NCI-H460 (cell line): ENCODE measurements at places on chromosomes 12 and 14.

GRCh38 chr14:66135831-66136230 is 350.3 kb upstream of the CCDC196 start:
- DNase-seq = no peak

DNA sequence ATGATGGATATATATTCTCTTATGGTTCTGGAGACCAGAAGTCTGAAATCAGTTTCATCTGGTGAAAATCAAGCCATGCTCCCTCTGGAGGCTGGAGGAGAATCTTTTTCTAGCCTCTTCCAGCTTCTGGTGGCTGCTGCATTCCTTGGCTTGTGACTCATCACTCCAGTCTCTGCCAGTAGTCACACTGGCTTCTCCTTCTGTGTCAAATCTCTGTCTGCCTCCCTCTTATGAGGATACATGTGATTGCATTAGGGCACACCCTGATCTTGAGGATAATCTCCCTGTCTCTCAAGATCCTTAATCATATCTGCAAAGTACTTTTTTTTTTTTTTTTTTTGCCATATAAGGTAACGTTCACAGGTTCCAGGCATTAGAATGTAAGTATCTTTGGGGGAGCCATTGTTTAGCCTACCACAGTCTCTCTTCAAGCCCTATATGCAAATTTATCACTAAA is 17.7 kb downstream of the DNAL1 start:
- DNase-seq = peak; percentile 92

- no peak for DNase-seq
These were observed 45.7 kb upstream of the CPM start for GRCh38 chr12:68978678-68979077.

- no peak for DNase-seq
These were observed 37.8 kb downstream of the HCAR2 start for GRCh38 chr12:122665349-122665748.

DNA sequence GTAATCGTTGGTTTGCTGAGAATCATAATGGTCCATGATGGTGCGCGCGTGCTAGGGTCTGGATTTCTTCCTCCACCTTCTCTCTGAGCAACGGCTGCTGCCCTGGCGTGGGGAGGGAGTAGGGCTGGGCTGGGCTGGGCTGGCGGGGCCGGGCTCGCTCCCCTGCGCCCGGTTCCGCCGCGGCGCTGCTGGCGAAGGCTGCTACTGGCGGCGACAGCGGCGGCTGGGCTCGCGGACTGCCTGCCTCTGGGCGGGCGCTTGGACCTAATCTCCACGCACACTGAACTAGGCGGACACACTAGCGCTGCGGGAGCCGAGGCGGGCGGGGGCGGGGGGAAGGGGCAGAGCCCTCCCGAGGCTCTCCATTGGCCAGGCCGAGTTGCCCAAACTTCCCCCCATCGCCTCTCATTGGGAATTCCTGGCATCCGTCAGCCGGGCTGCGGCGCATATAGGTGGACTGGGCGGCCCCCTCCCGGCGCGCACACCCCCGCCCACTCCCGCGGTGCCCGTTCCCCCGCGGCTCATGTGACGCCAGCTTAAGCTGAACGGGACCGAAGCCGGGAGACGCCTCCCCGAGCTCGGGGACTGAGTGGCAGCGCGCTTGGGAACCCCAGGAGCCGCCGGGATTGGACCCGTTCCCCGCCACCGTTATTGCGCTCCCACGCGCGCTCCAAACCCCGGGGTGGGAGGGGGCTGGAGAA is at the start of gene ACTN1:
Gene ACTN1, minus strand, starts transcription at position 282 of the 701 bp plus-strand sequence. Its CDS starts 246 bp downstream, at position 36.
- peak; percentile 96 for DNase-seq

DNA sequence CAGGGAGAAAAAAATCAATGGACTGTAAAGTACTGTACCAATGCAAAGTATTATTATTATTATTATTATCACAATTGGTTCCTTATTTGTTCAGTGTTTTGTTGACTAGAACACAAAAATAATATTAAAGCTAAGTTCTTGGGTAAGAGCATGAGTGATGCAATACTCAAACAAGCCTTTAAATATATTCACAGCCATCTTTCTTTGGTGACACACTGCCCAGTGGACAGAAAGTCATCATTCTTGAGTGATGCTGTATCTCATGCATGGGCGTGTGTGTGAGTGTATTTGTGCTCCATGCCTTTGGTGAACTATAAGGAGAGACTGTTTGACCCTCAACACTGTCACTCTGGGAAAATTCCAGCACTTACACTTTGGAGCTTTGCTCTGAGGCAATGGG is 93.6 kb downstream of the KCNK10 start:
- no peak for DNase-seq

- no peak for DNase-seq
These were observed 54.9 kb upstream of the SCN8A start for GRCh38 chr12:51536159-51536558.

GRCh38 chr14:58362798-58363412 is 32.8 kb upstream of the TOMM20L start:
- peak; percentile 35 for DNase-seq

GRCh38 chr12:111409780-111410430 is 4.2 kb downstream of the SH2B3 start:
- DNase-seq = peak; percentile 91

DNA sequence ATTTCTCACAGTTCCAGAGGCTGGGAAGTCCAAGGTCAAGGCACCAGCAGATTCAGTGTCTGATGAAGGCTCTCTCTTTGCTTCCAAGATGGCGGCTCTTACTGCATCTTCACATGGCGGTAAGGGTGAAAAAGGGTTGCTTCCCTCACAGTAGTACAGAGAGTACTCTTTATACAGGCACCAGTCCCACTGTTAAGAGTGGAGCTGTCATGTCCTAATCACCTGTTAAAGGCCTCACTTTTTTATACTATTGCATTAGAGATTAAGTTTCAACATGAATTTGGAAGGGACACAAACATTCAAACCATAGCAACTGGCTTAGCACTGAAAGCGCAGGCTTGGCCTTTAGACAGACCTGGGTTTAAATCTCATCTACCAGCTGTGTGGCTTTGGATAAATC is 50.0 kb upstream of the TCL1A start:
- no peak for DNase-seq

DNA sequence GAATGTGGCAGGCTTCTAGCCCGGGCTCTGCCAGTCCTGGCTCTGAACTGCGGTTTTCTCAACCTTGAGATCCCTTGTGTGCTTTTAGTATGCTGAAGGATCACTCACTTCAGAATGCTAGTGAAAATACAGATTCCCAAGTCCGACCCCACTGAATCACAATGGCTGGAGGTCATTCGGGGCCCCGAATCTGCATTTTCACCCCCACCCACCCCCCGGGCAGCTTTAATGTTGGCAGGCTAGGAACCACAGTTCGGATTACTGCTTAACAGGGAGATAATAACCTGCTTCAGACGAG is 573 bp upstream of the SUSD6 start:
- no peak for DNase-seq

DNA sequence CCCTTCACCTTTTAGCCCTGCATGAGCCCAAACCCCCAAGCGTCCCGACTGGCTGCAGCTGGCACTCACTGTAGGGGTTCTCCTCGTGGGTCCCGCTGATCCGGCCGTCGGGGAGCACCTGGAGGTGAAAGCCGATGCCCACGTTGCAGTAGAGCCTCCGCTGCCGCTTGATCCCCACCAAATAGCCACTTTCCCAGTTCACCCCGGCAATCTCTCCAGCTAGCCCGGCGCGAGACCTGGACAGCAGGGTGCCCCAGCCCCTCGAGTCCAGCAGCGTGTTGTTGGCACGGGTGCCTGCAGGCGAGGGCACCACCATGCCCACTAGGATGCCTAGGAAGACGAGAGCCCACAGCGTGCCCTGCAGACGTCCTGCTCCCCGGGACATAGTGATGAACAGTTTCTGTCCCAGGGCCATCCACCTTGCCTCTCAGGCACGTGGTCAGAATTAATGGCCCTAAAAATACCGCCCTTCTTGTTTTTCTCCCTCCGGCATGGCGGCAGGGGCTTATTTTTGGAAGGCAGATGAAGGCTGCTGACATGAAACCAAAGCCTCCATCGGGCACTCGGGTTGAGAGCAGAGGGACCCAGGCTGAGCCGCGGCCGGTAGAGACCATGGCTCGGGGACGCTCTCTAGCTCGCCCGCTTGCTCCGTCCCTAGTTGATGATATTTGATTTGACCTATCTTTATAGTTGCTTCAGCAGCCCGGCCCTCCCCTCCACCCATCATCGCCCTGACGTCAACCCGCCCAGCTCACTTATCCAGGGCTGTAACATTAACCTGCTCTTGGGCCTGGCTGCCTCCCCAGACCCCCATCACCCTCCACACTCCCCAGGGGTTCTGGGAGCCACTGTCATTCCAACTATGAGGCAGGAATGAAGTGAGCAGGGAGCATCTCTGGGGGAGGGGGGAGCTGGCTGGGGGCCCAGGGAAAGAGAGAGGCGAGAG is at the start of gene FGF6:
Gene FGF6, minus strand, starts transcription at position 660 of the 946 bp plus-strand sequence. Its CDS starts 245 bp downstream, at position 415.
- no peak for DNase-seq

DNA sequence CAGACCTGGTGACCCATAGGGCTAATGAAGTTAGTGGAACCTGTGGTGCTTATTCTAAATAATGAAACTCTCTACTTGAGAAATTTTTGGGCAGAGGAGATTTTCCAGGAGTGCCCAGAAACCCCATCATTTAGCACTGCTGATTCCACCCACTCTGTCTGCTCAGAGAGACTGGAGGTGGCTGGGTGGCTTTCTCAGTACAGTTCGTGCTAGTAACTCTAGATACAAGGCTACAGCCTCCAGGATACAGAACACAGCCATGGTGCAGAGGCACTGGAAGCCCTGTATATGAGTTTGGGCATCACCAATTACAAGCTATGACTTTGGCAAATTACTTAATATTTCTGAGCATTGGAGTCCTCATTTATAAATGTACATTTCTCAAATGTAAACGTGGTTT is 32.4 kb downstream of the CCDC177 start:
- DNase-seq = no peak

DNA sequence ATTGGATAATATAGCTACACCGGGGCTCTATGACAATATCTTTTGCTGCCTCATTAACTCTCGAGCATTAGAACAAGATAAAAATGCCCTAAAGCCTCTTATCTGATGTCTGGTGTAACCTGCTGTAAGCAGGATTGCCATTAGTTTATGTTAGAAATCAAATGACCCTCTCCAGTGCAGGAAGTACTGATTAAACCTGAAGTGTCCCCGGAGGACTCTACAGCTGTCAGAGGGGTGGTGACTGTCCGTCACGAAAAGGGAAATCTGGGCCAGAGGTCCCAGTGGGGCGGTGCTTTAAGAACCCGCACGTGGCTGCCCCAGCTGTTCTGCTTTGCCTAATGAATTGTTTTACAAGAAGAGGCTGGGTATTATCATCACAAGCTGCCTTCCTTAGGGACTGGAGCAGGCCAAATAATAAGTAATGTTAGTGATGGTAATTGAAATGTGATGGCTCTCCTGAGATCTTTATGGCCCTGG is 55.7 kb downstream of the LIN52 start:
- DNase-seq = no peak

DNA sequence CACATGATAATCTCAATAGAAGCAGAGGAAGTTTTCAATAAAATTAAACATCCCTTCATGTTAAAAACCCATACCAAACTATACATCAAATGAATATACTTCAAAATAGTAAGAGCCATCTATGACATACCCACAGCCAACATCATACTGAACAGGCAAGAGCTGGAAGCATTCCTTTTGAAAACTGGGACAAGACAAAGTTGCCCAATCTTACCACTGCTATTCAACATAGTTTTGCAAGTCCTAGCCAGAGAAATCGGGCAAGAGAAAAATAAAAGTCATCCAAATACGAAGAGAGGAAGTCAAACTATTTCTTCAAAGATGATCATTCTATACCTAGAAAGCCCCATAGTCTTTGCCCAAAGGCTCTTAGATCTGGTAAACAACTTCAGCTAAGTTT is 454.7 kb upstream of the PRICKLE1 start:
- DNase-seq = no peak

DNA sequence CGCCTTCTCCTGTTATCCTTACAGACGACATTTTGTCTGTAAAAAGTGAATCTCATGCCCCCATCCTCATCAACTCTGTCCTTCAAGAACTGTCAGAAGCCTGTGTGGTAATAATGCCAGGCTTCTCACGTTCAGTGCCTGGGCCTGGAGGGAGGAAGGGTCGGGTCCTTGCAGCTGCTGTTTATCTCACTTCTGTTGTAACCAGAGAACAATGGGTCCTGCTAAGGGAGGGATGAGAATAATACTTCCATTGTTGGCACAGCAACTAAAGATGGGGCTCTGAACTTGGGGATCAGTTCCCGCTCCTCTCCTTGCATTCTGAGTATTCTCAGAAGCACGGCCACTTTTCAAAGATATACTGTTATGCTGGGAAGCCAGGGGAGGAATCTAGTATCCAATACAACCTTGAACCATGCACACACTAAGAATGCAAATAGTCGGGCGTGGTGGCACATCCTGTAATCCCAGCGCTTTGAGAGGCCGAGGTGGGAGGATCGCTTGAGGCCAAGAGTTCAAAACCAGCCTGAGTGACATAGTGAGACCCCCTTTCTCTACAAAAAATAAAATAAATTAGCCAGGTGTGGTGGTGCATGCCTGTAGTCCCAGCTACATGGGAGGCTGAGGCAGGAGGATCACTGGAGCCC is 38.8 kb upstream of the NINJ2 start:
- DNase-seq = no peak

DNA sequence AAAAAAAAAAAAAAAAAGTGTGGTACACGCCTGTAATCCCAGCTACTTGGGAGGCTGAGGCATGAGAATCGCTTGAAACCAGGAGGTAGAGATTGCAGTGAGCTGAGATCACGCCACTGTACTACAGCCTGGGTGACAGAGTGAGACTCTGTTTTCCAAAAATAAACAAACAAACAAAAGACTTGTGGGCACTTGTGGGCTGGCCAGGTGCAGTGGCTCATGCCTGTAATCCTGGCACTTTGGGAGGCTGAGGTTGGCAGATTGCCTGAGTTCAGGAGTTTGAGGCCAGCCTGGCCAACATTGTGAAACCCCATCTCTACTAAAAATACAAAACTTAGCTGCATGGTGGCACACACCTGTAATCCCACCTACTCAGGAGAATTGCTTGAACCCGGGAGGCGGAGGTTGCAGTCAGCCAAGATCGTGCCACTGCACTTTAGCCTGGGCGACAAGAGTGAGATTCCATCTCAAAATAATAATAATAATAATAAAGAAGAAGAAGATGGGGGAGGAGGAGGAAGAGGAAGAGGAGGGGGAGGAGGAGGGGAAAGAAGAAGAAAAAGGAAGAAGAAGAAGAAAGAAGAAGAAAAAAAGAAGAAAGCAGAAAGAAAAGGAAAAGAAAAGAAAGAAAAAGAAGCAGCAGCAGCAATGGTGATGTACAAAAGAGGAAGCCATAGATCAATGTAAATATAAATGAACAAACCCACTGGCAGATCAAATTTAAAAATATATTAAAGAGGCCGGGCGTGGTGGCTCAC is 27.9 kb upstream of the CCNT1 start:
- no peak for DNase-seq
